ENCODE measurements at places on chromosomes 6 and 20. TPM values are rescaled to one million over a fixed set of nuclear protein-coding genes. Genes with fewer than 3 reads are reported as not detected.

Gene PAQR8
- 6.5 TPM for total RNA-seq

Gene MCCD1
- total RNA-seq, result not detected

Gene QRSL1
- total RNA-seq, result 11.1 TPM

Gene DOK5
- 27.5 TPM for total RNA-seq

Gene TP53TG5
- 0.50 TPM for total RNA-seq

Gene FAM217A
- total RNA-seq, result not detected

Gene MATN4
- total RNA-seq, result 0.33 TPM

Gene LRRC1
- total RNA-seq, result 5.0 TPM

Gene HCRTR2
- total RNA-seq, result not detected

Gene CFB
- total RNA-seq, result 24.1 TPM

Gene SLA2
- total RNA-seq, result not detected

Gene MAS1
- not detected for total RNA-seq

Gene TMC2
- total RNA-seq, result not detected

All from smooth muscle cell of trachea (primary cell).